ENCODE measurements at places on chromosomes 4 and X.

DNA sequence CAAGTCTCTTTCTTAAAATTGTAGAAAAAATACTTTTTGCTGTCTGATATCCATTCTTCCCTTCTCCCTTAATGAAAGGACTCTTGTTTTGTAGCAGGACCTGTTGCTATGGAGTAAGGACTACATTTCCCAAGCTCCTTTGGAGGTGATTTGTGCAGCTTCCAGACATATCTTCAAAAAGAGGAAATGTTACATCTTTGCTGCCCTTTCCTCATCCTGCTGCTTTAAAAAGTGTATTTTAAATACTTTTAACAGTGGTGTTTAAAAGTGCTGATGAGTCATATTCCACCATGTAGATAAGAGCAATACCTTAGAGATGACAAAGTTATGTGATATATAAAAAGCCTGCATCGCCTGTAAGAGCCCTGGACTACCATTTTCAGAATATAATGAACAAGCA is 98.7 kb downstream of the CFAP299 start:
- no peak for DNase-seq

GRCh38 chrX:20437683-20438082 is 171.0 kb upstream of the RPS6KA3 start:
- no peak for DNase-seq

DNA sequence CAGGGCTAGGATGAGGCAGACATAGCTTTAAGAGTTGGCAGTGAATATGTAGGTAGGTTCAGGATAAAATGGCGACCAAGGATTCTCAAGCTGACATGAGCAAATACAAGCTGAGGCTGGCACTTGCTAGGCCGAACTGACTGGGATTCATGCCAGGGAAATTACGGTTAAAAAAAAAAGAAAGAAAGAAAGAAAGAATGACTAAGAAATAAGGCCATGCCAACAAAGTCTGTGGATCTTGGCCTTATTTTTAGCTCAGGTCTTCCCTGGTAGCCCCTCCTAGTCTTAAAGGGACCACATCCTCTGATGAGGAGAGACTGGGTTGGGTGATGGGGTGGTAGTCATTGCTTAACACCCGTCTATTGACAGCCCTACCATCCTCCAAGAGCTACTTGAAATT is 64.4 kb upstream of the KLHL13 start:
- no peak for DNase-seq

- DNase-seq: no peak
Measured at GRCh38 chrX:110219920-110220319, 98.0 kb downstream of the AMMECR1 start.

DNA sequence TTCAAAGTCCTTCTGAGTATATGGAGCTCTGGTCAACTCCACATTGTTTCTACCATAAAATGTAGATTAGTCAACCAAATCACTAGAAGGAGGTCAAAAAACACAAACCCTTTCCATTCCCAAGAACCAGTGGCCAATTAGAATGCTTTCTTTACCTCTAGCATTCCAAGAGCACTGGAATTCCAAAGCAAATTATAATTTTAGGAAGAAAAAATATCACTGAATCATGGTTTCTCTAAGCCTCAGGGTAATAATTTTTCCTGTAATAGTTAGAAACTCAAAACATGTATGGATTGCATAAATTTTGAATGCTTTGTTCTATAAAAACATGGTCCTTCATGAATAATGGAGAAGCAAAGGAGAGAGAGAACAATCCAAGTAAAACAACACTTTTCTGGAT is 39.5 kb downstream of the LEF1 start:
- no peak for DNase-seq

DNA sequence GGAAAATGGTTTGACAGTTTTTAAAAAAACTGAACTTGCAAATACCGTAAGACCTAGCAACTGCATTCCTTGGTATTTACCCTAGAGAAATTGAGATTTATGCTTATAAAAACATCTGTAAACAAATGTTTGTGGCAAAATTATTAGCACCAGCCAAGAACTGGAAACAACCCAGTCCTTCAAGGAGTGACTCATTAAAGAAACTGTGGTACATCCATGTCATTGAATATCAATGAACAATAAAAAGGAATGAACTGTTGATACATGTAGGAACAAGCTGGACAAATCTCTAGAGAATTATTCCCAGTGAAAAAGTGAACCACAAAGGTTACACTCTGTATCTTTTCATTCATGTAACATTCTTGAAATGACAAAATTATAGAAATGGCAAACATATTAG is 240.2 kb upstream of the ADAMTS3 start:
- DNase-seq: no peak

GRCh38 chr4:105093975-105094374 is 52.7 kb upstream of the TET2 start:
- no peak for DNase-seq

- DNase-seq: peak; percentile 40
Measured at GRCh38 chrX:38754102-38754790, 47.0 kb upstream of the MID1IP1 start.
